GM12878 (cell line): ENCODE measurements at places on chromosomes 4 and X. TPM values are rescaled to one million over a fixed set of nuclear protein-coding genes. Genes with fewer than 3 reads are reported as not detected.

TMEM271 gene
- total RNA-seq: not detected in 2 replicates

DNA sequence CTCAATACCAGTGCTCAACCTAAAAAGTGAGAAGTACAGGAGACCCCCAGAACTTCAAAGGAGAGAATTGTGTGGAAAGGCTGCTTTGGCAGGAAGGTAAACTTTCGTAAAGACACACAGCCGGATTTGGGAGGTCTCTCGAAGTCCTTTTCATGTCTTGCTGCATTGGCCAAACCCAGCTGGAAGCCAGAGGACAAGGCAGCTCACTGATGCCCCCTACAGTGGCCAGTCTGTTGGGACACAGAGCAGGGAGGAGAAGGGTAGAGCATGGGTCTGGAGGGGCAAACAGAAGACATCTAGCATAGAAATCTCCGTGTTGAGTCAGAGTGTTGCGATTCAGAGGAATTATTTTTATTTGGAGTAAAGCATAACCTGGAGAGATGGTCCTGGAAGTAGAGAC lies 198.9 kb downstream of the ANK2 start:
- no peak for DNase-seq
- no peaks in the 10 kb centered on the region for H3K4me1 ChIP-seq
- H3K27me3 ChIP-seq: no peaks in the 10 kb centered on the region
- no peak overlapping the region for H3K27ac ChIP-seq

DNA sequence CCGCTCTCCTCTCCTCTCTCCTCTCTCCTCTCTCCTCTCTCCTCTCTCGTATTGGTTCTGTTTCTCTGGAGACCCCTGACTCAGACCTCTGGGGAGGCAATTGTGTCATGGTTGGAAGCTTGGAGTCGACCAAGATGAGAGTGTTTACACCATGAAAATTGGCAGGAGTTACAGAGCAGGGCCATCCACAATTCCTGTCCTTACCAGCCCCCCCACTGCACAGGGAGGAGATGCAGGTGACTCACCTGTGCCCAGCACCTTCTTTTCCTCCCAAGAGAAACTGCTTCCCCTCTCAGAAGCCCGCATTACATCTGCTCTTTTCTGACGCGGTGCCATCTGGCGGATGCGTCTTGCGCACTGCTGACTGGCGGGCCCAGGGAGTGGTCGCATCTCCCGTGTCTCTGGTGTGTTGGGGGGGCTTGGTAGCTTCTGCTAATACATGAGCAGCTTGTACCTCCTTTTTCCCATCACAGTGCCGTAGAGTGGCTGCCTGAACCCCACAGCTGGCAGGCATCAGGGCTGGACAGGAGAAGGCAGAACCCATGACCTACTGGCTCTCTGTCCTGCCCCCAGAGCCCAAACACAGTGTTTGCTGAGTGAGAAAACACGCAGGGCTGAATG lies 31.4 kb upstream of the GPR78 start:
- DNase-seq: no peak
- H3K4me3 ChIP-seq: no peak overlapping the region
- no peaks in the 10 kb centered on the region for H3K4me1 ChIP-seq
- H3K27ac ChIP-seq: no peak overlapping the region

GRCh38 chr4:122152711-122153226 lies 638 bp downstream of the BLTP1 start:
- no peaks in the 10 kb centered on the region for H3K27me3 ChIP-seq
- no peaks in the 10 kb centered on the region for H3K36me3 ChIP-seq
- peaks cover 9% of the 10 kb centered on the region for H3K4me1 ChIP-seq
- H3K4me3 ChIP-seq: peak overlapping the region; percentile 91

DNA sequence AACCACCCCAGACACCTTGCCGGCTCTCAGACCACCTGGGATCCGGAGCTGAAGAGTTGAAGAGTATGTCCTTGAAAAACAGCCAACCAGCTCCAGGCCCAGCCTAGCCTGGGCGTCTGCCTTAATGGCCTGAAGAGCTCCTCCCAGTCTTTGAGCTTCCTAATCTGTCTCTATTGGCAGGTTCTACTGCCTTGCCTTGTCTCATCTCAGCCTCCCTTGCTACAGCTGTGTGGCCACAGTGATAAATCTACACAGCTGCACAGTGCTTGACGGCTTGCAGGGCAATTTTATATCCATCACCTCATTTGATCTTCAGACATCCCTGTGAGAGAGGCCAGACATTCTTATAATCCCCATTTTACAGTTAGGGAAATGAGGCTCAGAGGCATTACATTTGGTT lies 19.9 kb downstream of the AWAT2 start:
- no peaks in the 10 kb centered on the region for H3K27me3 ChIP-seq
- no peaks in the 10 kb centered on the region for H3K4me1 ChIP-seq

GATA1 gene
- total RNA-seq: 0.13 and 0.36 TPM in 2 replicates

DNA sequence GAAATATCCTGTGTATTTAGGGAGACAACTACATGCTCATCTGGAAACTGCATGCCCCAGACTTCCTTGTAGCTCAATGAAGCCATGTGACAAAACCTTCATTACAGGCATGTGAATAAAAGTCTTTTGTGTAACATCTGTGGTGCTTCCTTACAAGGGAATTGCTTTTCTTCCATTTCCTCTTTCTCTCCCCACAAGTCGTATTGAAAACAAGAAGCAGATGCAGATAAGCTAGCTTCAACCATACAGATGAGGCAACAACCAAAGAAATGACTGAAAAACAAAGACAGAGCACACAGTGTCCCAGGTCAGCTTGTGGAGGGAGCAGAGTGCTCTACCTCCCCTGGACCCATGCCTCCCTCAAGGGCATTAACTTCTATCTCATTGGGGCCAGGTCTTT lies 115.8 kb upstream of the INPP4B start:
- no peak overlapping the region for H3K4me3 ChIP-seq
- H3K27ac ChIP-seq: no peak overlapping the region
- H3K27me3 ChIP-seq: no peaks in the 10 kb centered on the region

DNA sequence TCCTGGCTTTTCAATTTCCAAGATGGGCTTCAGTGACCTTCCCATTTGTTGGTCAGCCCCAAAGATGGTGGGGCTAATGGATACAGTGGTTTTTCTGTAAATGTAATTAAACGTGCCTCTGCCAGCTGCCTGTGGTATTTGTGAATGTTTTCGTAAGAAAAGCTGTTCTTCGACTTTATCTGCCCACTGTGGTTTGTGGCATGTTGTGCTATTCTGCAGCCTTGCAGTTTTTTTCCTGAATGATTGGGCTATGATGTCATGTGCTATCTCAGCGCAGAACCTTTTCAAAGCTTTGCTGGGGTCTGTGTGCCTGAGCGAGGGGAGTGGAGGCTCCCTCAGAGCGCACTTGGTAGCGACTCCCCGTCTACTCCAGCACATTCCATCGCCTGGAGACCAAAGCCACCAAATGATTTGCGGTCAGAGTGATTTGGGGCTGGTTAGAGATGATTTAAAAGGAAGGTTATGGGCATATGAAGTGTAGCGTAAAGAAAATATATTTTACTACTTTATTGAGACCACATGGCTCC lies 137.5 kb downstream of the PALLD start:
- H3K36me3 ChIP-seq: no peaks in the 10 kb centered on the region
- no peak overlapping the region for H3K4me3 ChIP-seq
- peaks cover 4% of the 10 kb centered on the region for H3K27me3 ChIP-seq
- no peak overlapping the region for H3K27ac ChIP-seq
- DNase-seq: no peak
- no peaks in the 10 kb centered on the region for H3K4me1 ChIP-seq

DNA sequence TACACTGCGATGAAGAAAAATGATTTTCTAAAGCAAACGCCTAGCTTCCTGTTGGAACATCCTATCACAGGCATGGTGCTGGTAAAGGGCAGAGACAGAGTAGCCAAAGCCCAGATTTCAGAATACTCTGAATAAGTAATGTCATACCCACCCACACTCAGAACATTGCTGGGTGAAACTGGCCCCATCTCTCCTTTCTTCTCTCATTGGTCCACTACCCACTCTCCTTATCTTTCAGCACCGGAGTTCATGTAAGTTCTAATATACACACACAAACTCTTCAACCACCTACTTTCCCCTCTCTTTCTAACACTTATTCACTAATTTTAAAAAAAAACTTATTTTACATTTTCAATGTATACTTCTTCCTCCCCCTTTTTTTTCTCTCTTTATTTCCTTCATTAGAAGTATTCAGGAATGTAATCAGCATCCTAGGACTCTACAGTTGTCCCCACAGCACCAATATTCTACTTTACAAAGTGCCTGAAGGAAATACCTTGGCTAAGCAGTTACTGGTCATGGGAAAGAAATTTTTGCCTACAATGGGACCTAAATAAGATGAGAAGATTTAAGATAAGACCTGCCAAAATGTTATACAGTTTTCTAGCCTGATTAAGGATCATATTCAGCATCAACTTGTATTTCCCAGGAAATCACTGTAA lies 63.0 kb downstream of the SEC24D start:
- no peaks in the 10 kb centered on the region for H3K4me1 ChIP-seq
- no peaks in the 10 kb centered on the region for H3K27me3 ChIP-seq
- no peak overlapping the region for H3K27ac ChIP-seq
- H3K4me3 ChIP-seq: no peak overlapping the region
- no peak for DNase-seq

DNA sequence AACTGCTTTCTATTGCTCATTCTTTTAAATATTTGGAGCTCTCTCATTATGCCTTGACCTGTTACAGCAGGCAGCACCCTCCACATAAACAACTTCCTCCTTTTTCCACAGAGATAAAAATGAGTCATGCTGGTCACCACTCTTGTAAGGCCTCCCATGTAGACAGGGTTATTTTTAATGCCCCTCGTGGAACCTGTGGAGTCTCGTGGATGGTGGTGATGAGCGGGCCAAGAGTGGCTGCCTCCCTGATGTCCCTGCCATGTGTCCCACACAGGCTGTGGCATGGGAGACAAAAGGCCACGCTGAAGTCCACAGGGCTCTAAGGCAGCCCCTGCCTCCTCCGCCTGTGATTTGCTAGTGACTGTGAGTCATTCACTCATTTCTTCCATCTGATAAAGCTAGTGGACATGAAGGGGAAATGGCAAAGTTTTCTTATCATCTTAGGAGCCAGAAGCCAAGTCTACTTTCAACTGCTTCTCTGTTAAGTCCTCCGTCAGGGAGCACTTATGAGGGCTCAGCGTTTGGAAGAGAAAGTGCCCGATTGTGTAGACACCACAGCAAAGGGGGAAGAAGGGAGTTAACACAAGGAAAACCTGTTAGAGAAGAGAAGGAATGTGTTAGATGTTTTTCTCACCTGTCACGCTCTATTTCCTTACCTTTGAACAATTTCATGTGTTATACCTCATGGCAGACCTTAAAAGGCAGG lies 121.6 kb upstream of the FAT1 start:
- no peaks in the 10 kb centered on the region for H3K27me3 ChIP-seq
- H3K4me3 ChIP-seq: no peak overlapping the region
- DNase-seq: no peak
- H3K27ac ChIP-seq: no peak overlapping the region

GRCh38 chr4:74659576-74660411 lies 134.5 kb downstream of the BTC start:
- H3K4me3 ChIP-seq: no peak overlapping the region
- no peaks in the 10 kb centered on the region for H3K36me3 ChIP-seq
- no peaks in the 10 kb centered on the region for H3K4me1 ChIP-seq
- no peak overlapping the region for H3K27ac ChIP-seq
- no peaks in the 10 kb centered on the region for H3K27me3 ChIP-seq

DNA sequence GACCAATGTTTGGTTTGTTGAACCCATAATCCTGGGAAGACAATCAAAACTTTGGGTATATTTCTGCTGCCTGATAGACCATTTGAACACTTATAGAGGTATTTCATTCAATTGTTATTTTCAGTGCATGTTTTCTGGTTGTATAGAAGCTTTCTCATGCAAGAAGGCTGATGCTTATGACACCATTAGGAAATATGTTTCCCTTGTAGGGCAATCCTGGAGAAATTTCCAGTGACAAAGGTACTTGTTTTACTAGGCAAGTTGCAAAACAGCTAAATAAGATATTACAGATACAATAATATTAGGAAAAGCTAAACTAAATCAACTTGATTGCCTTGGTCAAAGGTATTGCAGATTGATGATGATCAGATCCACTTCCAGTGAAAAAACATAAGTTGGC lies 32.8 kb upstream of the FGF2 start:
- no peak overlapping the region for H3K27ac ChIP-seq
- no peak overlapping the region for H3K4me3 ChIP-seq
- peaks cover 3% of the 10 kb centered on the region for H3K4me1 ChIP-seq
- H3K36me3 ChIP-seq: no peaks in the 10 kb centered on the region

DNA sequence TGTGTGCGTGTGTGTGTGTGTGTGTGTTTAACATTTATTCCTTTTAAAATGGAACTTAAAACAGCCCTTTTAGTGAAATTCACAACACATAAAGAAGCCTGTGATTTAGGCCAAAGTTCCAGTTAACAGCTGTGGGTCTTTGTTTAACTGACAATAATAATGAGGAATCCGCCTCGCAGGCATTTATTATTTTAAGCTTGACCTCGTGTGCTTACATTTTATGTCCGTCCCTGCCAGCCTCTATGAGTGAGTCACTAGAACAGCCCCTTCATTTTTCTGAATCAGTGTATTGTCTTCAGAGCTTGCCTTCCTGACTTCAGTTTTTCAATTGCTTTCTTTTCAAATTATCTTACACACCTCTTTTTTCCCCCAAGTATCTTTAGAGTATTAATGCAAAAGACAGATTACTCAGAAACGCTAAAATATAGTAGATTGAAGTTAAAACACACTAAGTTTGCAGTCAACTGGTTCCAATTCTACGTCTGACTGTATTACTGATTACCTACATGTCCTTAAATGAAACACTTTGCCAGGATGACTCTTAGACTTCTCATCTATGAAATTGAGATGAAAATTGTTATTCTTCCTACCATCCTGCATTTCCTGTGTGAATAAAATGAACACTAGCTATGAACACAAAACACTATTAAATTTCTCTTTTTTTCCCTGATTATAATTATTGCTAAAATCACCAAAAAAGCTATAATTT lies 319.6 kb upstream of the HS3ST1 start:
- DNase-seq: no peak
- H3K4me3 ChIP-seq: no peak overlapping the region
- no peak overlapping the region for H3K27ac ChIP-seq
- no peaks in the 10 kb centered on the region for H3K4me1 ChIP-seq
- no peaks in the 10 kb centered on the region for H3K36me3 ChIP-seq

GRCh38 chr4:184462724-184463123 lies 11.6 kb downstream of the IRF2 start:
- no peaks in the 10 kb centered on the region for H3K27me3 ChIP-seq
- H3K36me3 ChIP-seq: no peaks in the 10 kb centered on the region
- no peak overlapping the region for H3K4me3 ChIP-seq
- no peak for DNase-seq
- H3K27ac ChIP-seq: no peak overlapping the region

- no peak overlapping the region for H3K4me3 ChIP-seq
- no peaks in the 10 kb centered on the region for H3K4me1 ChIP-seq
- no peak for DNase-seq
- H3K36me3 ChIP-seq: no peaks in the 10 kb centered on the region
Observed at GRCh38 chrX:36314303-36314702, 394.8 kb downstream of the CFAP47 start.

DNA sequence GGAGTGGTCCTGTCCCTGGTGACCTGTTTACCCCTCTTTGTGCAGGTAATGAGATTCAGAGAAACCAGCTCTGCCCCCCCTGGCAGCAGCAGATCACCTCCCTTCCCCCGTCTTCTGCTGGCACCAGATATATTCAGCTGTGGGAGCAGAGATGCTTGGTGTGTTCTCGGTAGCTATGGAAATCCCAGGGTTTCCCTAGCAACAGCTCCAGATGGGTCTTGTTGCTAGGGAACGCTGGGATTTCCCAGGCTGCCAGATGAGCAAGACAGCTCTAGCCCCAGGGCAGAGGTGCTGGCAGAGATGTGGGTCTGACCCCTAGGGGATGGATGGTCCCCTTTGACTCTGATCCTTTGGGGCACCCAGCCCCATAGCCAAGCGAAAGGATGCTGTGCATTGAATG lies 20.2 kb downstream of the CETN2 start:
- no peak overlapping the region for H3K27ac ChIP-seq
- no peaks in the 10 kb centered on the region for H3K36me3 ChIP-seq
- H3K27me3 ChIP-seq: no peaks in the 10 kb centered on the region
- no peaks in the 10 kb centered on the region for H3K4me1 ChIP-seq
- no peak overlapping the region for H3K4me3 ChIP-seq
